Stomach (tissue), 19 donors: ENCODE measurements at places on chromosomes 2 and 18. TPM values are rescaled to one million over a fixed set of nuclear protein-coding genes. Genes with fewer than 3 reads are reported as not detected.

The AGXT gene
- not detected for total RNA-seq

The SATB2 gene
- total RNA-seq, result 184 TPM

The FABP1 gene
- total RNA-seq, result 347 TPM

DNA sequence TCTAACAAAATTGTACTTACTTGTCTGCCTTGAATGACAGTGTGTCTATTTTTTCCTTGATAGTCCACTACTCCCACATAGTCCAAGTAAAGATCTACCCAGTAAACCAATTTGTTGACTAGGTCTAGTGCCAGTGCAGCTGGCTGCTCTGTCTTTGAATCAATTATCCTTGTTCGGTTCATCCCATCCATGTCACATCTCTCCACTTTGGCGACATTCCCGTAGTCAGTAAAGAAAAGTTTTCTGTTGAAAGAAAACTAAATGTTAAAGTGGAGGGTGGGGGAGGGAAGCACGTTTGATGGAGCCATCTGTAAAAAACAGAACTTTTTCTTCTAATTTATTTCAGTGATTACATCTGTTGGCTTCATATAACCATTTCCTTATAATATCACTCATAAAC, 1068.8 kb downstream of the LRP1B start:
- DNase-seq, result no peak

The HNMT gene
- total RNA-seq, result 11.2 TPM

The DSC2 gene
- total RNA-seq, result 4.6 TPM

DNA sequence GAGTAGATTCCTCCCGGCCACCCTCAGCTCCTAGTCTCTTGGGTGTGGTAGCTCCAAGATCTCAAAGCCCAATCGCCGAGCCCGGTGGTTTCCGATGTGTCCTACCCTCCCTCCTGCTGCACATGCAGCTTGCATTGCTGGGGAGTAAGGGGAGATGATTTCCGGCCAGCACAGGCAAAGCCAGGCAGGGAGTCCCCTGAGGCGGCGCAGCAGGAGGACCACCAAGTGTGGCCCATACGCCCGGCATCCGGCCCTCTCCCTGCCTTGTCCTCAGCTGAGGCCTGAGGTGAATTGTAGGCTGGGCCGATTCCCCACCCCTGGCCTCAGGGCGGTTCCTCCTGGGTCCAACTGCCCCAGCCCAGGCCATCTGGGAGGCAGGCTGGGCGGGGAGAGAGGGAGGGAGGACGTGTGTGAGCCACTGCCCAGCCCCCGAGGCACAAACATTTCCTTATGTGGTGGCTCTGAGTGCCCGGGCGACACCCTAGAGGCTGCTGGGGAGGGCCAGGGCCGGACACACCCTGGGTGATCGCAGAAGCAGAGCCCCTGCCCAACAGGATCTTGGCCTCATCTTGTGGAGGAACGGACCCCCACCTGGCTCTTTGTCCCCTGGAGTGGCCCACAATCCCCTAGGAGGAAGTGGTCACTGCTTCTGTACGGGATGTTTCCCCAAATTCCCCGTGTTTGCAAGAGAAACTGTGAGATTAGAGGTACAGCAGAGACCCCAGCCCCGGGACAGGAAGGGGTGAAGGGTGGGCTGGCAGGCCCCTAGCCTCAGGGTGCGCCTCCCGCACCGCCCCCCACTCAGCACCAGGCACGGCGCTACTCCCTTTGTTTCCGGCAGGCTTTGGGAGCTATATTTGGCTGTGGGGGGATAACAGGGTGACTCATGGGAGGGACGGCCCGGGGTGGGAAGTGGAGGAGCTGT, 41.9 kb upstream of the PTMA start:
- DNase-seq, result peak; percentile 98

- DNase-seq, result no peak
Observed at GRCh38 chr2:65317841-65318240, 90.2 kb downstream of the ACTR2 start.
